ENCODE measurements at places on chromosomes 2 and 18. TPM values are rescaled to one million over a fixed set of nuclear protein-coding genes. Genes with fewer than 3 reads are reported as not detected.

DNA sequence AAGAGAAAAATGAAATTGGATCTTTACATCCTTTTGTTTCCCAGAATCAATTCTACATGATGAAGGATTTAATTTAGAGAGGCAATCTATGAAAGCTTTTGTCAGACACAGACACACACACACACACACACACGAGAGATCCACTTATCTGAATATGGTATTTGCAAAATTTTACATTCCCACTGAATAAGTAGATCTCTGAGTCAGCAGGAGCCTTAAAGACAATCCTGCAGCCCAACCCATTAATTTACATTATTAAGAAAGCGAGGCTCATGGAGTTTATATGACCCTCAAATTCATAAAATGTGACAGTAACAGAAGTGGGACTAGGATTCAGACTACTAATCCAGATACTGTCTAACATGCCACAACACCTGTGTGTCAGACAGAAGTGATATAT lies 404.4 kb downstream of the NRXN1 start:
- no peaks in the 10 kb centered on the region for H3K27me3 ChIP-seq
- no peak overlapping the region for H3K27ac ChIP-seq
- DNase-seq, result no peak
- no peak overlapping the region for H3K4me3 ChIP-seq

- H3K36me3 ChIP-seq, result peaks cover 16% of the 10 kb centered on the region
- H3K4me3 ChIP-seq, result peak overlapping the region; percentile 97
- DNase-seq, result peak; percentile 76
- no peaks in the 10 kb centered on the region for H3K27me3 ChIP-seq
- peaks cover 43% of the 10 kb centered on the region for H3K4me1 ChIP-seq
These were observed 629 bp downstream of the NRBP1 start for GRCh38 chr2:27428978-27429541.

GRCh38 chr2:11029136-11029535 lies 117.4 kb downstream of the KCNF1 start:
- H3K36me3 ChIP-seq, result no peaks in the 10 kb centered on the region
- H3K27ac ChIP-seq, result no peak overlapping the region
- no peaks in the 10 kb centered on the region for H3K4me1 ChIP-seq
- H3K4me3 ChIP-seq, result no peak overlapping the region
- no peak for DNase-seq

GRCh38 chr18:30457156-30457555 lies 585.4 kb downstream of the DSC3 start:
- H3K4me3 ChIP-seq, result no peak overlapping the region
- no peak overlapping the region for H3K27ac ChIP-seq
- H3K4me1 ChIP-seq, result no peaks in the 10 kb centered on the region
- H3K36me3 ChIP-seq, result no peaks in the 10 kb centered on the region

DNA sequence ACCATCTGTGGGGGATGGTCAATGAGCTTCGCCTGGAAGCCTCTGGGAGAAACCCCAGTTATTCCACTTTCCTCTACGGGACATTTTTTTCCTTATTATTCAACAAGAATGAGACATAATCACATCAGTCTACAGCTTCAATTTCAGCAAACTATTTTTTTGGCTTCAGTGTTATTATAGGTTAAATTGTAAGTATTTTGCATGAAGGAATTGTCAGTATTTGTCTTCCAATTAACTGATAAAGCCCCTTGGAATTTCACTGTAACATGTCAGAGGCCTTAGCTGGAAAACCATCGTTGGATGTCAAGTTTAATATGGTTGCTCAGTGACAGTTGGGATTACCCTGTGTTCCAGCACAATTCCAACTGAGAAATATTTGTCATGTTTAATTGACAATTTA lies 480.9 kb upstream of the CHST9 start:
- no peaks in the 10 kb centered on the region for H3K27me3 ChIP-seq
- DNase-seq, result no peak
- no peaks in the 10 kb centered on the region for H3K4me1 ChIP-seq
- H3K36me3 ChIP-seq, result no peaks in the 10 kb centered on the region

DNA sequence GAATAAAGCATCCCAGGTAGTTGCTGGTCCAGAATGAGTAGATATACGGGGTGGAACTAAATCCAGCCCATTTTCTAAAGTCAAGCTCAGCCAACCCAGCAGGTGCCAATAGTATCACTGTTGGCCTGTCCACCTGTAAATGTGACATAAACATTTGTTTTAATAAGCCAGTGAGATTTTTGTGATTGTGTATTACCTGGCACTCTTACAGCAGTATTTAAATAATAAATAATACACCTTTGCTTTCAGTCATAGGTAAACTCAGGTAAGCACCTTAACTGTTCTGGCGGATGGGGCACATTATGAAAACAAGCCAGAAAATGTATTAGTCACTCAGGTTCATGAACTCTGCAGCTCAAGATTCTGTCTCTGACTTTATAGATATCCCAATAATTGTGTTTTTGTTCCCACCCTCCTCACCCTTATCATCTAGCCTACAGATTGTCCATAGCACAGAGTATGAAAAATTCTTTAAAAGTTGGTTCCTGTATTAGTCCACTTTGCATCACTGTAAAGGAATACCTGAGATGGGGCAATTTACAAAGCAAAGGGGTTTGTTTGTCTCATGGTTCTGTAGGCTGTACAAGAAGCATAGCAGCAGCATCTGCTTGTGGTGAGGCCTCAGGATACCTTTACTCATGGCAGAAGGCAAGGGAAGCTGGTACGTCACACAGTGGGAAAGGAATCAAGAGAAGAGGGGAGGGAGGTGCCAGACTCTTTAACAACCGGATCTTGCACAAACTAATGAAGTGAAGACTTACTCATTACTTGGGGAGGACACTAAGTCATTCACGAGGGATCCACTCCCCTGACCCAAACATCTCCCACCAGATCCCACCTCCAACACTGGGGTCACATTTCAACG lies 73.0 kb upstream of the CYRIA start:
- no peaks in the 10 kb centered on the region for H3K36me3 ChIP-seq
- peaks cover 2% of the 10 kb centered on the region for H3K27me3 ChIP-seq
- DNase-seq, result no peak
- H3K4me3 ChIP-seq, result no peak overlapping the region
- H3K4me1 ChIP-seq, result no peaks in the 10 kb centered on the region
- no peak overlapping the region for H3K27ac ChIP-seq

DNA sequence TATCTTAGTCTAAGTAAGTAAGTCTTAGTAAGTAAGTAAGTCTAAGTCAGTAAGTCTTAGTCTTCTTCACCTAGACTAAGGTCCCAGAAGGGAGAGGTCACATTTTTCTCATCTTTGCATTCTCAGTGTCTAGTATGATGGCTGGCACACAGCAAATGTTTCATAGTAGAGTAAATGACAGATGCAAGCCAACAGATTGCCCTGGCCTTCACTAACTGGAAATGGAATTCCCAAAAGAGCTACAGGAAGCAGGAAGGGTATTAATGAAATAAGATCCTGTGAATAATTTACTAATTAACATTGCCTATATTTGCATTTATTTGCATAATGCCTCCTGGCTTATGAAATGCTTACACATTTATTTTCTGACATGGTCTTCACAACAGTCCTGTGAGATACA lies 221.6 kb downstream of the RAD51AP2 start:
- DNase-seq, result no peak
- no peak overlapping the region for H3K27ac ChIP-seq
- H3K36me3 ChIP-seq, result no peaks in the 10 kb centered on the region
- no peak overlapping the region for H3K4me3 ChIP-seq
- H3K27me3 ChIP-seq, result peaks cover 2% of the 10 kb centered on the region
- no peaks in the 10 kb centered on the region for H3K4me1 ChIP-seq

DNA sequence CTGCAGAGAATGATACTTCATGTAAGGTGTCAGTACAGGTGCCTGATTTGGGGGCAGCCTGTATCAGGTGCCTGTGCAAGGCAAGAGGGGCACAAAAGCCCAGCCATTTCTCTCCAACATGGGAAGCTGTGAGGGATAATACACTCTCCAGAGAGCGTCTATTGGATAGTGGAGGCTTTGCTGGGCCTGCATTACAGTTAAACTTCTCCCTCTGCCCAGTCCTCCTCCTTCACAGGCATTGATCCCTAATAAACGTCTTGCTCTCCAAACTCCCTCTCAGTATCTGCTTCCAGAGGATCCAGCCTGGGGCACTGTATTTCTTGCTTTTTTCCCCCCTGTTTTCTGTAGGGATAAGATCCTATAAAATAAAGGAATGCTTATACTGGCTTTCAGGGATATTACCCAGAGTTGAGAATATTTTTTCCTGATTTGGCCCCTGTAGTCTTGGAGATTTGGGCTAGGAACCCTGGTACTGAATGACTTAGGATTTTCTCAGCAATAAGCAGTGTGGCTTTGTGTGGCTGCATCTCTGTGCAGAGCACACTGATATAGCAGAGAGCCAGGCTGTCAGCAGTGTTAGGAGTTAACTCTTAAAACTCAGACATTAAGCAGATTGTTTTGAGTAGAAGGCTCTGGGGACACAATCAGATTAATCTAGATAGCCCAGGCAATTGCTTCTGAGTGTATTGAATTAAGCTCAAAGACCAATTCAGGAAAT lies 330.6 kb downstream of the CYRIA start:
- no peaks in the 10 kb centered on the region for H3K36me3 ChIP-seq
- no peak overlapping the region for H3K27ac ChIP-seq
- H3K4me1 ChIP-seq, result no peaks in the 10 kb centered on the region
- H3K27me3 ChIP-seq, result no peaks in the 10 kb centered on the region

GRCh38 chr2:220904015-220904414 lies 668.1 kb downstream of the EPHA4 start:
- H3K27ac ChIP-seq, result no peak overlapping the region
- H3K36me3 ChIP-seq, result no peaks in the 10 kb centered on the region
- DNase-seq, result no peak
- no peaks in the 10 kb centered on the region for H3K4me1 ChIP-seq
- H3K4me3 ChIP-seq, result no peak overlapping the region

DNA sequence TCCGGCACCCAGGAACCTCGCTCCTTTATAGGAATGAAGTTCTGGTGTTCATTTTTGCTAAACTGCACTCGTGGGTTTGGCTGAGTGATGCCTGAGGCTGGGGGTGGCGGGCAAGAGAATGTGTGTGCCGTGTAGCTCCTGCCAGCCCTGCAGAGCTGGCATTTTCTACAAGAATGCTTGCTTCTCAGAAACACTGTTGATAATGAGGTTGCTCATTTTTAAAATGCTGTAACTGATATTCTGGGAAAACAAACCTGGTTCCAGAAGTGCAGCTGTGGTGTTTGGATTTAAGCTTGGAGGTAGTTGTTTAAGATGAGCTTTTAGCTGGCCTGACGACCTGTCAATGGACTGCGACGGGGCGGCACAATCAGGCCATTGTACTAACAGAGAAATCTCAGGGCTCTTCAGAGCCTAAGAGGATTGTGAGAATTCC lies 511.9 kb upstream of the TNP1 start:
- no peaks in the 10 kb centered on the region for H3K36me3 ChIP-seq
- H3K27ac ChIP-seq, result no peak overlapping the region
- H3K27me3 ChIP-seq, result peaks cover 2% of the 10 kb centered on the region
- H3K4me3 ChIP-seq, result no peak overlapping the region
- no peak for DNase-seq

- H3K36me3 ChIP-seq, result peaks cover 4% of the 10 kb centered on the region
- peak overlapping the region; percentile 50 for H3K4me3 ChIP-seq
- DNase-seq, result peak; percentile 31
- no peaks in the 10 kb centered on the region for H3K27me3 ChIP-seq
These were observed 62.6 kb downstream of the C18orf63 start for GRCh38 chr18:74378179-74378682.

- no peaks in the 10 kb centered on the region for H3K36me3 ChIP-seq
- no peak overlapping the region for H3K27ac ChIP-seq
- DNase-seq, result no peak
These were observed 106.9 kb upstream of the CBLN2 start for GRCh38 chr18:72651033-72651432.

DNA sequence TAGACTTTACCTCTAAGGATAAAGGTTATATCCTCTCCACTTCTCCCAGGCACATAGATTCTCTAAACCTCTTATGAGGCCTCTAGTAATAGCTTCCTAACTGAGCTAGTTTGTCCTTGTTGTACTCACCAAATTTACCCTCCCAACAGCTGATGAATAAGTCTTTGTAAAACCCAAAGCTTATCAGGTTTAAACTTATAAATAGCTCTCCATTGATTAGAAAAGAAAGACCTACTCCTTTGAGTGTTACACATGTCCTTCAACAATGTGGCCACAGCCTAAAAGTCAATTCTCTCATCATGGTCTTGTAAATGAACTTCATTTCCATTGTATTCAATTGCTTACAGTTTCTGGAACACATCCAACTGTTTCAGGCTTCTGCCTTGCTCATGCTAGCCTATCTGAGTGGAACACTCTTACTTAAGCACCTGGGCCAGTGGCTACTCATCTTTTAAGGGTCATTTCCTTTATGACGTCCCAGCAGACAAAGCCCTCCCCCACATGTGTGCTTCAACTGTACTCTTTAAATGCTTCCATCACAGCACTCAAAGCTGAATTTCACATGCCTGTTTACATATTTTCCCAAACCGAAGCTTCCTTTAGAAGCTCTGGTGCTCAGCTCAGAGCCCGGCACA lies 131.6 kb downstream of the CDH2 start:
- no peaks in the 10 kb centered on the region for H3K27me3 ChIP-seq
- H3K4me3 ChIP-seq, result no peak overlapping the region
- no peaks in the 10 kb centered on the region for H3K36me3 ChIP-seq
- no peak overlapping the region for H3K27ac ChIP-seq
- no peak for DNase-seq

DNA sequence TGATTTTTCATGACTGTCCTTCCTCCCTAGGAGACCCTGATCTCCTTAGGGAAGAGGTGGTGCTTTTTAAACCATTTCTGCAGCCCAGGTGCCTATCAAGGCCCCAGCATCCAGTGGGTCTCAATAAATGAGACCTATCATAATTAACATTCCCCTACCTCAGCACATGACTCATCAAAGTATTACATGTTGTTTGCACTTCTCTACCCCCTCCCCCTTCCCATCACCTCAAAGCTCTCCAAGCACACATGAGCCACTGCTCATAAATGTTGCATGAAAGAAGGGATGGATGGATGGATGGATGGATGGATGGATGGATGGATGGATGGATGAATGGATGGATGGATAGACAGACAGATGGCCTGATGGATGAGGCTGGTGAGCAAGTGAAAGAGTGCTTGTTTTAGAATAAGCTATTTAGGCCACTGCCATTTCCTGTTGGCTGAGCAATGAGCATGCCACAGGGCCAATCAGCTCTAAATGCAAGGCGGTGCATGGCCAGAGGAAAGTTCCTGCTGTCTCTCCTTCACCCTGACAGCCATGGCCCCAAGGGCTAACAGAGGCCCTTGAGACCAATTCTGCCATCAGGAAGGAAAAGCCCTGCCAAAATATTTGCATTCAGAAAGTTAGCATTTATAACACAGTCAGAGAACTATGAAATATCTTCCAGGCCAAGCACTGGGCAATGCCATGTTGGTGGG lies 20.9 kb upstream of the STEAP3 start:
- DNase-seq, result no peak
- no peaks in the 10 kb centered on the region for H3K36me3 ChIP-seq

PLGLB2 gene
- 2.8 TPM for total RNA-seq

GPR75 gene
- total RNA-seq, result 3.7 TPM

NEB gene
- 0.05 TPM for total RNA-seq

DUSP2 gene
- 500 TPM for total RNA-seq

GPR45 gene
- not detected for total RNA-seq

NPHP1 gene
- 0.12 TPM for total RNA-seq

TRAK2 gene
- 24.7 TPM for total RNA-seq

DYSF gene
- not detected for total RNA-seq

SDC1 gene
- 0.26 TPM for total RNA-seq

SP140 gene
- total RNA-seq, result 235 TPM

ANKRD36 gene
- total RNA-seq, result 36.7 TPM

GATA6 gene
- total RNA-seq, result not detected

TMEM247 gene
- total RNA-seq, result not detected

Measured in activated T-helper 1 cell treated with anti-CD3 and anti-CD28 coated beads, Interleukin-12 subunit alpha, Interleukin-12 subunit beta, Interleukin-2, Interleukin-4 antibody, amounts not matched to agents 30 ng/mL and 10 ng/mL and 1 ng/mL, durations not matched to agents 14 hours and 24 hours and 36 hours (primary cell).